ENCODE measurements at places on chromosomes 13 and 19. TPM values are rescaled to one million over a fixed set of nuclear protein-coding genes. Genes with fewer than 3 reads are reported as not detected.

SRRM5 gene
- 0.33 TPM for total RNA-seq

FGF21 gene
- not detected for total RNA-seq

WDR87 gene
- not detected for total RNA-seq

LRRC63 gene
- not detected for total RNA-seq

S1PR4 gene
- 0.73 TPM for total RNA-seq

MIER2 gene
- 25.7 TPM for total RNA-seq

APOE gene
- 1.2 TPM for total RNA-seq

Measured in mammary microvascular endothelial cell (primary cell).